ENCODE measurements at places on chromosomes 12 and 14.

GRCh38 chr14:96129128-96129736 lies 75.4 kb upstream of the BDKRB2 start:
- DNase-seq: no peak

DNA sequence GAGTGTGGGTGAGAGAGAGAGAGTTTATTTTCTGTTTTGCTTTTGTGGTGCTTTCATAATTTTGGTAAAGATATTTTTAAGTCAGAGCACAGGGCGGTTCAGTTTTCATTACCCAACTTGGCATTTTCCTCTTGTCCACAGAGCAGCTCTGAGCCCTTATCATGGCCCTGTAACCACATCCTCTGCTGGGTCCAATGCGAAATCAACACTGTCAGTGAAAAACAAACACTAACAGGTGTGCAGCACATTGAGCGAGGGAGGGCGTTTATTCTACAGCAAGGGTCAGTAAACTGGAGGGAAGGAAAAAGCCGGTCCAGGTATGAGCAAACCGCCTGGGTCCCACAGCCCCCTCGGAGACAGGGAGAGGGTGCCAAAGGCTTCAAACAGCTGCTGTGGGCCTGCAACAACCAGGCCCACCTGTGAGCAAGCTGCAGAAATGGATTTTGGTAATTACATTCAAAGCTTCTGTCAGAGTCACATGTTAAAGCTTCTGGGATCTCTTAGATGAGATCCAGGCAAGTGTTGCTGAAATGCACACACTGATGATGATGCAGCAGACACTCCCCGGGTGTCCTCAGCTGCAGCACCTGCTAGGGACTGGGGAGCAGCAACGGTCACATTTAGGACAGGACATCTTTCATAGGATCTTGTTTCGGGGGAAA lies 132.7 kb upstream of the DYRK2 start:
- peak; percentile 87 for DNase-seq

DNA sequence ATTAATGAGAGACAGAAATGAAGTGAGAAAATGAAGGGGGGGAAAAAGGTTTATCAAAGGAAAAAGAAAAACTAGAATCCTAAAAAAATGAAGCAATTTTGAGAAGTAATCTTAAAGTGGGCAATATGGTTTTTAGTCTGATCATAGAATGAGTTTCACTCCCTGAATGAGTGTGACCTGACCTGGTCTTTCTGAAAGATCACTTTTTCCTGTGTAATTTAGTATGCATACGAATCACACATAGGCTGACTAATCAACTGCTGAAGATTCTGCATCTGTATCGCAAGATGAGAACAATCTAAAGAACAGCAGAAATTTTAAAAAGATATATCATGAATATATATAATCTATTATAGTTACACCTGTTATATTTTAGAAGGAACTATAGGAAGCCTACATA lies 11.3 kb downstream of the GNPTAB start:
- no peak for DNase-seq

- peak; percentile 24 for DNase-seq
These were observed 107.3 kb downstream of the ZFP36L1 start for GRCh38 chr14:68685419-68686204.

- peak; percentile 43 for DNase-seq
These were observed 472.2 kb downstream of the RAD51B start for GRCh38 chr14:68291820-68292219.

DNA sequence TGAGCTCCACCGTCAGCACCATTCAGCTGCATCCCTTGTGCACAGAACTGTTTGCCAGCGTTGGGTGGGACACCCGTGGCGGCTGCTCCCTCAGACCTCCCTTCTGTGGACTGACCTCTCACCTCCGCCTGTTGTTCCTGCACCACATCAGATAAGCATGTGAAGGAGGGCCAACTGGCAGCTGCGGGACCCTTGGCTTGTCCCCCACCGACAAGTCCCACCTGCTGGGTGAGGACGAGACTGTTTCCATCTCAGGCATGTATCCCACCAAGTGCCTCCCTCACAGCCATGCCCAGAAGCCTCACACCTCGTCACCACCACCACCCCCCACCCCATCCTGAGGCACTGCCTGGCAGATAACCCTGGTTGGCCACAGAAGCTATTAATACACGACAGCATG lies 18.6 kb upstream of the TEAD4 start:
- no peak for DNase-seq

DNA sequence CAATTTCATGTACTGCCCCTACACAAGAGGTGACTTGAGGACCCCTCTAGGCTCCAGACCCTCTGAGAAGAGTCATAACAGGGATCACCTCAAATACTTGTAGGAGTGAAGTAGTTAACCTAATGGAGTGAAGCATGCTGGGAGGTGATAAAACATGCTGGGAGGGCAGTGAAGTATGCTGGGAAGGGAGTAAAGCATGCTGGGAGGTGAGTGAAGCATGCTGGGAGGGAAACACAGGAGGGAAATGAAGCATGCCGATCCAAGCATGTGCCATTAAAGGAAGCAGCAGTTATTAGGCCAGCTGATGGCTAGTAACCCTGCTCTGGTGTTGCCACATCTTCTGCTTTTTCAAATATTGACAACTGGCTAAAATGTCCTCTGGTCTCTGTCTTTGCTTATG lies 70.7 kb upstream of the TRHDE start:
- DNase-seq: no peak

GRCh38 chr12:41442896-41443295 lies 254.8 kb downstream of the PDZRN4 start:
- no peak for DNase-seq

DNA sequence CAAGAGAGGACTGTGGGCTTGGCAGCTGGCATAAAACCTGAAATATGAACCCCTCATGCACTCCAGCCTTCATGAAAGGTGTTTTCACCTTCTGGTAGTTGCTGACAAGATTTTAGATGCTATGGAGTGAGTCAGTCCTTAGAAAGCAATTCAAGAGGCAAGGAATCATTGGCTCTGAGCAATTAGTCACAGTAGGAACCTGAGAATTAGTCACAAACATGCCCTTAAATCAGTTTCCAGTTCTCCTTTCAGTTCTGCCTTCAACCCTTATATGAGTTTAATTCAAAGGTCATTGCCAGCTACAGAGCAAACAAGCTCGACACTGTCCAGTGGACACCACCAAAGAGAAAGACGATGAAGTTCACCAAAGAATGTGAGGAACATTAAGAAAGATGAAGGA lies 472.3 kb downstream of the GLT1D1 start:
- DNase-seq: no peak

DNA sequence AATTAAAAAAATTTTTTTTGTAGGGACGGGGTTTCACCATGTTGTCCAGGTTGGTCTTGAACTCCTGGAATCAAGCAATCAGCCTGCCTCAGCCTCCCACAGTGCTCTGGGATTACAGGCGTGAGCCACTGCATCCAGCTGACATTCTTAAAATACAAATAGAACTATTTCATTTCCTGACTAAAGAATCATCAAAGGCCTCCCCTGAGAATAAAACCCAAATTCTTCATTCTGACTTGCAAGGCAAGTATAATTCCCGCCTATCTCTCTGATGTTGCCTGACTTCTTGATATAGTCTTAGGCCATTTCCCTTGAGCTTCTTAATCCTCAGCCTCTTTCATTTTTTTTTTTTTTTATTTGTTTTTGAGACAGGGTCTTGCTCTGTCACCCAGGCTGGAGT lies 4.4 kb upstream of the BICD1 start:
- no peak for DNase-seq

DNA sequence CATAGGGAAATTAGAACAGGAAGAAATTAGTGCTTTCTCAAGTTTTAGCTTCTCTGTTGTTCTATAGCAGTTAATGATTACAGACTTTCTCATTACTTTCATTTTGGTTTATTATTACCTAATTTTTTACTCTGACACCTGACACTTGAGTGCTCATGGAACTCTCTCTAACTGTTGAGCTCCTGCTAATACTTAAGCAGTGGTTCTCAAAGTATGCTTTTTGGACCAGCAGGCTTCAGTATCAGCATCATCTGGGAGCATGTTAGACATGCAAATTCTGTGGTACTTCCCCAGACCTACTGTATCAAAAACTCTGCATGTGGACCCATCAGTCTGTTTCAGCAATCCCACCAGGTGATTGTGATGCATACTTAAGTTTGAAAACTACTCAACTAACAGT lies 235.3 kb downstream of the CCDC91 start:
- no peak for DNase-seq

GRCh38 chr14:40386433-40386832 lies 954.2 kb upstream of the FBXO33 start:
- DNase-seq: no peak

- no peak for DNase-seq
These were observed 46.1 kb downstream of the MAPKAPK5 start for GRCh38 chr12:111887926-111888745.

GRCh38 chr12:1883513-1883912 lies 34.9 kb downstream of the CACNA2D4 start:
- DNase-seq: no peak

DNA sequence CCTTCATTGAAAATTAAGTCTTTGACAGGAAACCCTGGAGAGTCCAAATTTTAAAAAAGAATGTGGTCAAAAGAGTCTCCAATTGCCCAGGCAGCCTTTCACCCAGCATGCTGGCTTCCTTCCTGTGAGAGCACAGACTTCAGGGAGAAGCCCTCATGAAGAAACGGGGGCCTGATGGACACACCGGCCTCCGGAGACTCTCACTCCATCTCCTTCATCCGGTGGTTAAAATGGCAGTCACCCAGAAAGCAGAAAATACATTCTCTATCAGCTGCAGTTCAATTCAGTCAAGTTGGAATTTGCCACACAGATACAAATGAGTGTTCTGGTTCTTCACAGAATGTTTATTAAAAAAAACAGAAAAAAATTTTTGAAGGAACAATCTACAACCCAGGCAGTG lies 56.5 kb downstream of the CPM start:
- no peak for DNase-seq

GRCh38 chr12:52342781-52343490 lies 21.7 kb upstream of the KRT83 start:
- no peak for DNase-seq

DNA sequence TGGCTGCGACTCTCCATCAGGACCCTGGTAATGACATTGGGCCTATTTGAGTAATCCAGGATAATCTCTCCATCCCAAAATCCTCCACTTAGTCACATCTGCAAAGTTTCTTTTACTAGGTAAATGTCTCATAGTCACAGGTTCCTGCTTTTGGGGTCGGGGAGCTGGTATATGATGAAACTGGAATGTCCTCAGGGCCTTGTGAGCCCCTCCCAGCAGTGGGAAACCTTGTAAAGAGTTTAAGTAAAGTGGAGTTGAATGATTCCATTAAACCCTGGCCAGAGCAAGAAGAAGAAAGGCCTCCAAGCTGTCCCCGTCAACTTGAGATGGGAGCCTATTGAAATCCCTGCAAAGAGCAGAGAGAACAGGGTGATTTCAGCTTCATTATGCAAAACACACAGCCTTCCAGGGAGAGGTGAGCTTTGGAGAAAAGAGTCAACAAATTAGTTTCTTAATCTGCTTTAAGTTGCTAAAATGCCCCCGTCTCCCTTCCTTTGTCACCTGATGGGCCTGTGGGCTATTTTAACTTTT lies 12.6 kb downstream of the WSCD2 start:
- DNase-seq: no peak

DNA sequence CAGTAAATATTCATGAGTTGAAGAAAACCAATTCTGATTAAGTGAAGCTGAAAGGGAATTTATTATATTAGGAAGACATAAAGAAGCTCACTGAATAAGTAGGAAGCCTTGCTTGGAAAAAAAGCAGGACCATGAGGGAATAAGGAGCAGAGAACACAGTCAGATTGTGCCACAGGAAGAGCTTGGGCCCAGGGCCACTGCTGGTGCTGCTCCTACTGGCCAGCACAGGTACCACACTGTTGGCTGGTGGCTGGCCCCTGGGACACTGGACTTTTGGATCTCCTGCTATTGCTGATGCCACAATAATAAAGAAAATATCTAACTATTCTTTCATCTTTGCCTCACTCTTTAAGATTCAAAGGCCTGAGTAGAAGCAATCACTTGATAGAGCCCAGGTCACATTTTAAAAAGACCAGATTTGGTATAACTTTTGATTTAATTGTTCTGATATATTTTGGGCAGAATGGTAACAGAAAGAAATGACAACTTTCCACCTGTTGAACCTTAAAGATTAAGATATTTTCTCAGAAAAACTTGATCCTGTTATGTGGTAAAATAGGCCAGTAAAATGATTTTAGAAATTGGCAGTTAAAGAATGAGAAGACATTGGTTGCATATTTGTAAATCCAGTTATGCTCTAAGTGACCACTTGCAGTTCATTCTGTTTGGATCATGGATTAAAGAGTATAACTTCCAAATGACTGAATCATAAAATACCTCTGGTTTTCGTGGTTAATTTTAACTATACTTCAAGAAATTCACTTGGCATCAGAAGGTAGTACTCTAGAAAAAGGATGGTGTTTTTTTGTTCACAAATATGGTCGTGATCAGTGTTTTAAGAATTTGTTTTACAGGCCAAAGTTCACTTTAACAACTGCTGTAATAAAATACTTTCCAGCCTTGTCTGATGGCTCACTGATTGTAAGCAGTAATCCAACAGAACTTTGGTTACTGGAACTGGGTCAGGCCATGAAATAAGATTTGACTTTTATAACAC lies 68.3 kb downstream of the DERA start:
- no peak for DNase-seq

DNA sequence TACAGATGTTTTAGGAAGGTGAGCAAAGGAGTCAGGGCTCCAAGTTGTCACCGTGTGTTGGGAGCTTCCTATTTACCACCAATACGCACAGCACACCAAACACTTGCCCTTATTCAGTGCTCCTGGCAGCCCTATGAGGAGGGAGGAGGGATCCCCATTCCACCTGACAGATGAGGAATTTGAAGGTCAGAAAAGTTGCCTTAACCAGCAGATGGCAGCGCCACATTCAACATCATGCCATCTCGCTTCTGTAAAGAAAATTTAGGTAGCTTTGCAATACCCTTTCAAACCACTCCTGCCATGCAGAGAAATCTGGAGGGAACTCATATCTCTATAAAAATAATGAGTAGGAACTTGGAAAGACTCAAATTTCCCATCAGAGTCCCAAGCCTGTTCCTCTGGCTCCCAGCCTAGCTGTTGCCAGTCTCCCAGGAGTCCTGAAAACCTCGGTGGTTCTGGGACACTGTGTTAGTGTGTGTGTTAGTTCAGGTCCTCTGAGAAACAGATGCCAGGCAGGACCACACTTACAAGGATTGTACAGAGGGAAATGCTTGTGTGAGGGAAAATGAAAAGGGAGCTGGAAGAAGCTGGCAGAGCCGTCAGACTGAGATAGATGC lies 410.5 kb downstream of the MED13L start:
- peak; percentile 25 for DNase-seq

DNA sequence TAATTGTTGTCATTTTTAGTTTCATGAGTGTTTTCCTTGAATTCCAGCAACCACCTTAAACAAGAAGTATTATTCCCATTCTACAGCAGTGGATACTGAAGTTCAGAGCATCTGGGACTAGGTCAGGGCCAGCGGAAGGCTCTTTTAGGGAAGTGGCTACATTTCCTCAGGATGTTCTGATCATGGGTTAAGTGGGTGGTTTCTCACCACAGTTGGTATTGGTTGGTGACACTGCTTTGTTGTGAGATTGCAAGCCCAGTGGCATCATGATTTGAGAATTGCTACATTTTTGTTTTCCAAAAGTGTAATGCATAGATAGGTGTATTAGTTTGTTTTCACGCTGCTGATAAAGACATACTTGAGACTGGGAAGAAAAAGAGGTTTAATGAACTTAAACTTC lies 47.1 kb downstream of the SYNE2 start:
- no peak for DNase-seq

- no peak for DNase-seq
These were observed 8.2 kb upstream of the MMP19 start for GRCh38 chr12:55850893-55851292.

GRCh38 chr12:124952801-124953200 lies 36.1 kb downstream of the DHX37 start:
- DNase-seq: no peak

GRCh38 chr12:93234641-93235040 lies 143.1 kb upstream of the NUDT4 start:
- no peak for DNase-seq

Data from NCI-H510A (cell line).